ENCODE measurements at places on chromosomes 13 and 19.
A peak's percentile ranks its signal among the peaks of the same experiment; 100 is the strongest.

DNA sequence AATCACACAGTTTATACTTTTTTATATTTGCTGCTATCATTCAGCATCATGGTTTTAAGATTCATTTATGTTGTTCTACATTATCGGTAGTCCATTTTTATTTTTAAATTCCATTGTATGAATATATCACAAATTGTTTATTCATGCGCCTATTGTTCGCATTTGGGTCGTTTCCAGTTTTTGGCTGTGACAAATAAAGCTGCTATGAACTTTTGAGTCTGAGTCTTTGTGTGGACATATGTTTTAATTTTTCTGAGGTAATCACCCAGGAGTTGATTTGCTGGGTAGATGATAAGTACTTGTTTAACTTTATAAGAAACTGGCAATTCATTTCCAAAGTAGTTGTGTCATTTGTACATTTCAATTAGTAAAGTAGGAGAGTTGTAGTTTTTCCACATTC is 74.2 kb upstream of the CSNK1A1L start:
- DNase-seq: no peak

DNA sequence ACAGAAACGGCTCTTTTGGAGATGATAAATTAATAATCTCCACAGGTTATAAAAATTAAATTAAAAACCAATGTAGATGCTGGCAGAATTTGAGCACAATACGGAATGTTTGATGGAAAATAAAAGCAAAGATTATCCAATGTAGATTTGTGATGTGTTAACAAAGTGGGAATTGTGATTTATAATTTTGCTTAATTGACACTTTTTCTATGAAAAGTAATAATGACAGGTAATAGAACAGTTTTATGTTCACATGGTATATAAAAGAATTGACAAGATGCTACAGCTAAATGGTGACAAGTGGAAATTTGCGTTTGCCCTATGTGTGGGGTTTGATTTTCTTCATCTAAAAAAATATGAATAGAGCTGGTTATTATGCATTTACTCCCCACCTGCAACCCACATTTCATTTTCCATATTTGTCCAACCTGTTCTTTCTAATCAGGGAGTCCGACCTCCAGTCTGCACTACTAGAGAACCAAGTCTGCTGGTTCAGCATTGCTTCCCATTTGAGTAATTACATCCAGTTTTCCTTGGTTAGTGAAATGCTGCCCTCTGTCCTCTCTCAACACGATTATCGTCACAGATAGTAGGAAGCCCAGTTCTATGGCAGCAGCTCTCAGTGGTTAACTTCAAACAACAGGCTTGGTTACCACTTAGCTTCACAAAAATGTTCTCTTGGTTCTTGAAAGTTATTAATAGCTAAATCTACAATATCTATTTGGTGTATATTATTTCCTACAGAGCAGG is 61.4 kb upstream of the SLITRK1 start:
- no peak for DNase-seq

GRCh38 chr19:50016225-50016807 is 8.9 kb downstream of the VRK3 start:
- no peak for DNase-seq

- DNase-seq: no peak
These were observed 56.1 kb upstream of the F7 start for GRCh38 chr13:113049521-113049941.

DNA sequence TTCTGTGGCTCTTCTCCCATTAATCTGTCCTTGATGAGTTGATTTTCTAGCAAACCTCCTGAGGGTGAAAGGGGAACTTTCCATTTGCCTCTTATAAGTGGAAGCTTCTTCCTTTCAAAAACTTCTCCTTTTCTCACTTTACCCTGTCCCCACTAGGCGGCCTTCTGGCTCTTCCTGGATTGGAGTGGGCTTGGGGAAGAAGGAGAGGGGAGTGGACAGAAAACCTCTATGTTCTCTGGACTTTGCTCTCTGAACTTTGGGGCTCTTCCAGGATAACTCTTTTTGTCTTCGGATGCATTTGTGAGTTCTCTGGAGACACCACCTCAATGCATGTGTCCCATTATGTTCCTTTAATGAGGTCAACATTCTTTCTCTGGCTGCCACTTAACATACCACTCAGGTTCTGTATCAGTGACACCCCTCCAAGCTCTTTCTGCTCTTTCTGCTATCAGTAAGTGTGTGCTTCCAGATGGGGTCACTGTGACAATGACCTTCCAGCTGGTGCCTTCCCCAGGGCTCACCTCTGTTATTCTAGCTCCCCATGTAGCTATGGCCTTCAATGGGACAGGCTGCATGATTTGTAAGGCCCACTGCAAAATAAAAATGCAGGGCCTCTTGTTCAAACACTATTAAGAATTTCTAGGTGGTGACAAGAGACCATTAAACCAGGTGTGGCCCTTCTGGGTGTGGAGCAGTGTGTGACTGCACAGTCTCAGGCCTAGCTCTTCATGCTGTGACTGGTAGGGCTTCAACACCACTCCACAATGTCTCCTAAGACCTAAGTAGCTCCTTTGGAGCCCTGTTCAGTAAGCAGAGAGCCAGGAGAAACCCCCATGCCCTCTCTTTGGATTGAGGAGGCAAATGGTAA is 389.2 kb downstream of the EFNB2 start:
- no peak for DNase-seq

DNA sequence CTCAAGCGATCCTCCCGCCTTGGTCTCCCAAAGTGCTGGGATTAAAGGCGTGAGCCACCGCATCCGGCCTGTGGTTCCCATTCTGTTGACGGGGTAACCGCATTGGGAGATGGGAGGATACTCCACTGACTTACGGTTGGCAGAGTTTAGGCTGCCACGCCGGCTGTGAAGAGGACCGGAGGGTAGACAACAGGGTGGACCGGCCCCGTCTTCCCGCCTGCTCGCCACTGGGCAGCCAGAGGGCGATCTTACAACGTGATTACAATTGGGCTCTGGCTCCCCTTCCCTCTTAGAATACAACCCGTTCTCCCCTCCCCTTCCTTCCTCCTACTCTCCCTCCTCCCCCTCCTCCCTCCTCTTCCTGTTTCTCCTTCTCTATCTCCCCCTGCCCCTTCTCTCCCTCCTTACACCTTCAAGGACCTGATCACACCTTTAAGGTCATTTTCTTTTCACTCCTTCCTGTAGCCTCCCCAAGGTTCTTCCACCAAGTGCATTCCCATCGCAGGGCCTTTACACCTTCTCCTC is 957 bp upstream of the CCDC194 start:
- no peak for DNase-seq

DNA sequence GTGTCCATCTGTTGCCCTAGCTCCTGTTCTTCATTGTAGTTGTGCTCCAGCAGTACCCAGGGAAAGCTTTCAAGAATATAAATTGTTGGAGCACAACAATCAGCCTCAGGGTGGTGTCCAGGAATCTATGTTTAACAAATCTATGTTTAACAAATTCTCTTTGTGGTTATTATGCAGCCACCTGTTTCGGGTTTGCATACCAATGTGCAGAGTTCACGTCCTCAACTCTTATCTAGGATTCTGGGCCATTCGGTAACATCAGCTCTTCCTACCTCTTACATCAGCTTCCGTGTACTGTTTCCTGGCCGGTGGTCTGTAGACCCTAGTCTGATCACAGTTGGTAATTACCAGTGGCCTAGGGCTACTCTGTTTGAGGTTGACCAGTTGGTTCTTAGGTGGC is 17.0 kb downstream of the MTUS2 start:
- DNase-seq: no peak

- peak; percentile 72 for DNase-seq
These were observed 2.3 kb upstream of the U2AF2 start for GRCh38 chr19:55652311-55653128.

DNA sequence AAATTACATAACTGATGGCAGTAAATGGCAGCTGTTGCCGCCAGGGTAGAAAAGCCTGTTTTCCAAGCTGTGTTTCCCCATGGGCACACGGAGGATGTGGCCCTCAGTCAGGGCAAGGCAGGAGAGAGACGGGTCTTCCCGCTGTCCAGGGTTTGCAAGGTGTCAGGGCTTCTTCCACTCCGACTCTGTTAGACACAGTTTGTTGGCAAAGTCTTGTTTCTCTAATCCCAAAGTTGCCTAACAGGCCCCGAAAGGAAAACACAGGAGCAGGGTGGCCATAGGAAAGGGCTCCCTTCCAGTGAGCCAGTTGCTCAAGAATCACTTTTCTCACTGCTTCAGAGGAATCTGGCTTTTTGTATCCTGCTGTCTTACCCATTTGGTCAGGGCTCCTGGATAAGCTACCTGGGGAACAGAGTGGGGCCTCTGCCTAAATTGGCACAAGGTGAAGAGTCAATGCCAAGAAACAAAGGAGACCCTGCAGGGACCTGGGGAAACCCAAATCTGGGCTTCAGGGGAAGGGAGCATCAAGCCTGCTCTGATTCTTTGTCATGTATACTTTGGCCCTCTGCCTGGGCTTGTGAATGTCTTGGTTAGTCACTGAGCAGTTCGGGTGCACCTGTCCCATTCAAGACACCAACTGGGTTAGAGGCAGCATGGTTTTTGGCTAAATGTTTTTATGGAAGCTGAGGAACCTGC is 29.0 kb upstream of the CXCL17 start:
- DNase-seq: no peak

- no peak for DNase-seq
These were observed 5.1 kb upstream of the PCDH9 start for GRCh38 chr13:67235265-67235664.

DNA sequence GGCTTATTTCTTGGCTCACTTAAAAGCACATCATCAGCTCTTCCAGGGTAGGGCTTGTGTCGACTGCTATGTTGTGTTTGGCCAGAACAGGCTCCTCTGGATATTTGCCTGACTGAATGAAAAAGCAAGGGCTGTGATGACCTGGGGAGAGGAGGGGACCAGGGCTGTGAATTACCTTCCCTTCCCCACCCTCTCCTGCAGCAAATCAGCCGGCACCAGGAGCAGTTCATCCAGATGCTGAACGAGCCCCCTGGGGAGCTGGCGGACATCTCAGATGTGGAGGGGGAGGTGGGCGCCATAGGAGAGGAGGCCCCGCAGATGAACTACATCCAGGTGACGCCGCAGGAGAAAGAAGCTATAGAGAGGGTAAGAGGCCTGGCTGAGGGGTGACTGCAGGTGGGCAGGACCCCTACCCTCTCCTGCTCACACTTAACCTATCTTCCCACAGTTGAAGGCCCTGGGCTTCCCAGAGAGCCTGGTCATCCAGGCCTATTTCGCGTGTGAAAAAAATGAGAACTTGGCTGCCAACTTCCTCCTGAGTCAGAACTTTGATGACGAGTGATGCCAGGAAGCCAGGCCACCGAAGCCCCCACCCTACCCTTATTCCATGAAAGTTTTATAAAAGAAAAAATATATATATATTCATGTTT is 4.4 kb downstream of the GADD45GIP1 start:
- no peak for DNase-seq

- no peak for DNase-seq
These were observed 112.5 kb downstream of the DACH1 start for GRCh38 chr13:71754407-71754974.

GRCh38 chr19:50563597-50563996 is 4.6 kb downstream of the LRRC4B start:
- DNase-seq: no peak

DNA sequence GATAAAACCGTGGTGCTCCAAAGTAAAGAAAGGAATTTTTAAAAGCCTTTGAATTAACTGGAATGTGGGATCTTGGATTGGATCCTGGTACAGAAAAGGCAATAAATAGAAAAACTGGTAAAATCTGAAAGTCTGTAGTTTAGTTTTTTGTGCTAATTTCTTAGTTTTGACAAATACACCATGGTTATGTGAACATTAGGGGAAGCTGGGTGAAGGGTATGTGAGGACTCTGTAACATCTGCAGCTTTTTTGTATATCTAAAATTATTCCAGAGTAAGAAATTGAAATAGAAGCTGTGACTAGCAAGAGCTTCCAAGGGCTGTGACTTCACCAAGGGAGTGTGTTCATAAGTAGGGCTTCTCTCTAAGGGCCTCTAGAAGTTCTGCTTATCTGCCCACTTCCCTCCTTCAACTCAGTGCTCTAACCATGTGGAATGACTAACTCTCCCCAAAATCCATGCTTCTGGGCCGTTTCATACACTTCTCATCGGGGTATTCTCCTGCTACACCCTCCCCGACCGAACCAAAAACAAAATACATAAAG is 26.5 kb downstream of the ARHGAP35 start:
- DNase-seq: no peak

GRCh38 chr19:44597131-44597491 is 16.3 kb upstream of the IGSF23 start:
- no peak for DNase-seq

DNA sequence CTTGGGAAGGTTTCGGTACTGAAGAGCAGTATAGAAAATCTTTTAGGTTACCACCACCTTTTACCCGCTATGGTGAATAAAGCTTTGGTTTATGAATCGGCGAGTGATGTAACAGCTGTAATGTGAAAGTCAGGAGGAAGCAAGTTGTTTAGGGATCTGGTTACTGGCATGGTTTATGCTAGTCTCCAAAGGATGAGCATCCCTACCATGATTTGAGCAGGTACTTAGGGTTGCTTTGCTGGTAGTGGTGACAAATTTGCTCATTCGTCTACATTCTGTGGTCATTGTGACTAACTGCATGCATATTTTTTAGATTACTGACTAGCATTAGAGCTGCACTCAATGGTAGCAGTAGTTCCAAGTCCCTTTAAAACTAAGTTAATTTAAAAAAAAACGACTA is 104.1 kb downstream of the FRY start:
- no peak for DNase-seq

- no peak for DNase-seq
These were observed 2.9 kb downstream of the CILP2 start for GRCh38 chr19:19540715-19541515.

GRCh38 chr13:98592362-98592732 is 15.4 kb upstream of the STK24 start:
- DNase-seq: no peak

GRCh38 chr19:23395041-23395721 is at the start of gene ZNF91:
Gene ZNF91, minus strand, starts transcription at chr19:23395471. Its CDS starts 117 bp downstream, at chr19:23395354.
- peak; percentile 97 for DNase-seq

DNA sequence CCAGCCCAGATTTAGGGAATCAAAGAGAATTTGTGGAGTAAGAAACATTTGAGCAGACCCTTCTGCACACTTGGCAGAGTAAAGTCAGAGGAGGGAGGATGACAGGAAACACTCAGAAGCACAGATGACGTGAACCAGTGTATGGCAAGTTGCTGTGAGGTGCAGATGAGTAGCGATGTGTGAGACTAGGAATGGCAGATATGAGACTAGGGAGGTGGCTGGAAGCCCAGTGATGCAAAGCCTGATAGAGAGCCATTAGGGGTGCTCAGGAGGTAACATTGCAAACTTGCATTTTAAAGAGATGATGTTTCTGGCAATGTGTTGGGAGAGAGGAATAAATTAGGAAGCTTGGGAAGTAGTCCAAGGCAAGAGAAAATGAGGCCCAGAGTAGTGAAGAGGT is 44.0 kb downstream of the PCDH17 start:
- no peak for DNase-seq

GRCh38 chr13:78909276-78909675 is 250.3 kb upstream of the OBI1 start:
- DNase-seq: no peak

GRCh38 chr13:100958831-100959230 is 284.2 kb upstream of the TMTC4 start:
- no peak for DNase-seq

- DNase-seq: no peak
These were observed 203.0 kb downstream of the POSTN start for GRCh38 chr13:37395544-37395943.

- no peak for DNase-seq
These were observed 179.8 kb downstream of the COG6 start for GRCh38 chr13:39835253-39835652.
